Ureter (tissue), 1 donor: ENCODE measurements at places on chromosomes 6 and 20. TPM values are rescaled to one million over a fixed set of nuclear protein-coding genes. Genes with fewer than 3 reads are reported as not detected.

- DNase-seq = no peak
Measured at GRCh38 chr6:42831237-42831636, 48.2 kb upstream of the RPL7L1 start.

GRCh38 chr6:137494281-137494987 lies at the start of gene OLIG3:
TSS of gene OLIG3 (minus strand) at chr6:137494394. CDS start at chr6:137494170, 224 bp downstream.
- no peak for DNase-seq

DNA sequence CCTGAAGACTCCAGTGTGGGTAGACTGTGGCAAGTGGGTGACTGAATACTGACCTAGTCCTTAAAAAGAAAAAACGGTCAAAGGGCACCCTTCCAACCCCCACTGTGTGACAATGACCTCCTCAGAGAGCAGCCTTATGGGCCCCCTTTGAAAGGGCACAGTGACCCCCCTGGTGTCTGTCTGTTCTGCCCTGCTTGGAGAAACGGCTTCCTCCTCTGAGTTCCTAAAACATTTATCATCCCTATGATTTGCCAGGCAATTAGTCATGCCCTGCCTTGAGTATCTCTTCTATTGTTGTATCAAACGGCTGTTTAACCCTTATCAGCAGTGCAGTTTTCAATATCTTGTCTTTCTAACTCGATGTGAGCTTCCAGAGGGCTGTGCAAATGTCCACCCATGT lies 21.0 kb upstream of the STX16 start:
- no peak for DNase-seq

GRCh38 chr6:159233365-159234101 lies 64.3 kb downstream of the FNDC1 start:
- DNase-seq = no peak

- DNase-seq = no peak
Measured at GRCh38 chr6:4672772-4673171, 103.4 kb upstream of the CDYL start.

- DNase-seq = no peak
Measured at GRCh38 chr6:43359831-43360230, 9.6 kb downstream of the ZNF318 start.

The MEA1 gene
- total RNA-seq = 71.2 TPM

DNA sequence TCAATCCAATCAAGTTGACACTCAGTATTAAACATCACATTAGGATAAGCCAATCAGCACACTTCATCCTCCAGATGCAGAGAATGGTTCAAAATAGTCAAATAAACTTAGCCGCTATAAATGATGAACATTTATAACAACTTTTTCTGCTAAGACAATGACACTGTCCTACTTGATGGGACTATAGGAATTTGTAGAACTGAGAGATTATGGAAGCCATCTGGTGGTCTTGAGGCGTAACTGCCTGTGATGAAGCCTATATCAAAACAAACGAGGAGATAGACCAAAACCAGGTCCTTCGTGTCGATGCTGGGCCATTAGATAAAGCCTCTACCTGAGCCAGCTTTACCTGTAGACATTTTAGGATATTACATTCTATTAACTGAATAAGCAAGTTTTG lies 631.1 kb downstream of the COL12A1 start:
- DNase-seq = no peak
